Fibroblast of skin of right biceps (primary cell): ENCODE measurements at places on chromosomes 7 and 10.

GRCh38 chr10:88409824-88410223 is 173.3 kb downstream of the RNLS start:
- no peak for DNase-seq

- DNase-seq: peak; percentile 10
Observed at GRCh38 chr7:46993396-46993795, 588.5 kb downstream of the TNS3 start.

GRCh38 chr10:18710201-18710653 is 51.0 kb downstream of the ARL5B start:
- DNase-seq: no peak

- no peak for DNase-seq
Observed at GRCh38 chr7:128389085-128389617, 20.6 kb downstream of the IMPDH1 start.

DNA sequence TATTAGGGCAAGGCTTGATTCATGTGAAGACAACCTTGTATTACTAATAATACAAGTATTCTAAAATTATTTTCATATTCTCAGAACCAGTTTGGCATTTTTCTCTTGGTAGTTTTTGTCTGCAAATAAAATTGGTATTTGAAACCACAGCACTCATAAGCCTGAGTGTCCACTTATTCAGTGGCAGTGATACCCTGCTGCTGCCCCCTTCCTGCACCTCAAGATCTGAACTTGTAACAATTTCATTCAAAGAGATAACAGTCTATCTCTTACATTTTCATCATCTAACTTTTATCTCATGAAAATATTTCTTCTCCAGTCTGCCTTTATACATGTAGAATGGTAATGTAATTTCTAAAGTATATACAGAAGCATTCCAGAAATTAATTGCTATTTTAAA is 9.3 kb downstream of the TFAM start:
- no peak for DNase-seq
